ENCODE measurements at places on chromosomes 2 and 18.

- no peaks in the 10 kb centered on the region for H3K4me1 ChIP-seq
- no peak overlapping the region for H3K27ac ChIP-seq
- H3K27me3 ChIP-seq = no peaks in the 10 kb centered on the region
- H3K36me3 ChIP-seq = no peaks in the 10 kb centered on the region
- no peak for DNase-seq
- no peak overlapping the region for H3K4me3 ChIP-seq
These were observed 36.7 kb downstream of the GULP1 start for GRCh38 chr2:188328419-188328818.

DNA sequence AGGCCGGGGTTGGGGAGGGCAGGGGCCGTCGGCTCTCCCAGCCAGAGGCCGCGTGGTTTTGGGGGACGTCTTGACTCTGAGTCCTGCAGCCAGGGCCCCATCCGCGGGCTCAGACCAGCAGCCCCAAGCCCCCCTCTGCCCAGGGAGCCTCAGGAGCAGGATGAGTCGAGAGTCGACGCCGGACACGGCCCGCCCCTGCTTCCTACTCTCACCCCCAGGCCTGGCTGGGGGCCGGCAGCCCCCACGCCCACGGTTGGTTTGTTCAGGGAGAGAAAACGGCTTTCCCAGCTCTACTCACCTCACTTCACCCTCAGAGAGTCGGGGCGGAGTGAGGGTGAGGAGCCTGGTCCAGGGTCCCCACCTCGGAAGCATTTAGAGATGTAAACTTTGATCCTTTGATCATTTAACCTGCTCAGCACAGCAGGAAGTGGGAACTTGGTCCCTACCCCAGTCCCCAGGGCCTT is 6.9 kb downstream of the SNORC start:
- no peak overlapping the region for H3K27ac ChIP-seq
- peak overlapping the region; percentile 67 for H3K4me3 ChIP-seq
- no peak for DNase-seq
- peaks cover 18% of the 10 kb centered on the region for H3K4me1 ChIP-seq
- peaks cover 22% of the 10 kb centered on the region for H3K27me3 ChIP-seq

DNA sequence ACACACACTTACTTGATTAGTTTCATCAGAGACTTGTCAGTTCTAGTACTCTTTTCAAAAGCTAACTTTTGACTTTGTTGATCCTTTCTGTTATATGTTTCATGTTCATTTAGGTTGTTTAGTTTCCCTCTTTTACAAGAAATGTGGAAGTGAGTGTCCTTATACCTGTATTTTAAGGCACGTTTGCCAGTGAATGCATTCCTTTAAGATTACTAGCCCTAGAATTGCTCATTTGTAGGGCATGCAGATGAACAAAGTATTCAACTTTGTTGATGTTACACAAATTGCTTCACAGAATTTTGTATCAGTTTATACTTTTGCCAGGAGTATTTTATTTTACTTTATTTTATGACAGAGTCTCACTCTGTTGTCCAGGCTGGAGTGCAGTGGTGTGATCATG is 6.3 kb downstream of the IL1RL2 start:
- DNase-seq = no peak
- H3K27me3 ChIP-seq = no peaks in the 10 kb centered on the region
- no peak overlapping the region for H3K27ac ChIP-seq
- H3K4me1 ChIP-seq = peaks cover 2% of the 10 kb centered on the region
- no peaks in the 10 kb centered on the region for H3K36me3 ChIP-seq
- H3K4me3 ChIP-seq = no peak overlapping the region

DNA sequence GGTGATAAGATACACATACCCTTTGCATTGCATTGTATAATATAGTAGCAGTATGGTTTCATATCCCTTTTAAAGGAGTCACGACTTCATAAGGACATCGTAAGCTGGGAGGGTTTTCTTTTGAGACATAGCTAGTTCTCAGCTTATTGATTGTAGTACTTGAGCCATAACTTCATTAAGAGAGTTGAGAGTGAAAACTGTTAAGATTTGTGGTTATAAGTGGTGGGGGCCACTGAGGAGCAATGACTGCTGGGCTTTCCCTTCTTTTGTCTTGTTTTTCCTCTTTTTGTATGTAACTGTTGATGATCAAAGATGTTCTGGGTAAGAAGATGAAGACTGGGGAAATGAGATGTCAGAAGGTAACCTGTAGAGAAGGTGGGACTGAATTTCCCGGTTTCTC is 11.0 kb downstream of the EIF5B start:
- no peaks in the 10 kb centered on the region for H3K36me3 ChIP-seq
- peaks cover 1% of the 10 kb centered on the region for H3K4me1 ChIP-seq
- no peak overlapping the region for H3K4me3 ChIP-seq
- no peaks in the 10 kb centered on the region for H3K27me3 ChIP-seq

GRCh38 chr18:50859793-50860555 is 18.9 kb upstream of the ME2 start:
- H3K36me3 ChIP-seq = no peaks in the 10 kb centered on the region
- no peak overlapping the region for H3K27ac ChIP-seq
- peaks cover 9% of the 10 kb centered on the region for H3K27me3 ChIP-seq
- no peaks in the 10 kb centered on the region for H3K4me1 ChIP-seq

- no peak for DNase-seq
- no peaks in the 10 kb centered on the region for H3K36me3 ChIP-seq
- H3K4me3 ChIP-seq = no peak overlapping the region
- peaks cover 51% of the 10 kb centered on the region for H3K27me3 ChIP-seq
- H3K4me1 ChIP-seq = no peaks in the 10 kb centered on the region
These were observed 21.4 kb upstream of the LTBP1 start for GRCh38 chr2:32925283-32925815.

DNA sequence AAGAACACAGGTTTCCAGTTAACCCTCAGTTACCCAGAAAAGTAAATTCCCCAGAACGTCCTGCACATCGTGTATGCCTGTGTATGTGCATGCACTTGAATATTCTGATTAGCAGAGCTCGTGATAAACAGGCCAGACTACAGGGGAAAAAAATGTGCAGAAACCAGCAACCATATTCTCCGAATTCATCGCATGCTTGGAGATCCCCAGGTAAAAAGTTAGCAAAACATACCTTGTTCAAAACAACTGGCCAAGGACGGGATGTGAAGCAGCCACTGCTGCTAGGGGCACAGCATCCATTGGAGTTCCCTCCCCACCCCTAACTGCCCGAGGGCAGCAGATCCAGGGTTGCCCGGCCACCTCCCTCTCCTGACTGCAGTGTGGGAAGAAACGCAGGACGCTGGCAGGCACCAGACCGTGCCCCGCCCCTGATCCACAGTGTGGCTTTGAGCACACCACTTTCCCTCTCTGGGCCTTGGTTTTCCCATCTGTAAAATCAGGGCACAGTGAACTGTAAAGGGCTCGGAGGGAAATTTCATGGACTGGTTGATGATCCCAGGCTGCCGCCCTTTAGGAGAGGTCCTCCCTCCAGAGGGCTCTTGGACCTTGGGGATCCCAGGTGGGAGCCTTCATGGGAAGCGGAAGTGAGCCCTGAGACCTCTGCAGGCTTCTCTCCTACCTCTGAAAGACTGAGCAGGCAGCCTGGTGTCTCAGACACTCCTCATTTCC is 11.9 kb upstream of the ARID5A start:
- H3K27me3 ChIP-seq = peaks cover 33% of the 10 kb centered on the region
- H3K36me3 ChIP-seq = no peaks in the 10 kb centered on the region
- H3K4me3 ChIP-seq = no peak overlapping the region
- no peak for DNase-seq
- H3K4me1 ChIP-seq = peaks cover 11% of the 10 kb centered on the region
- H3K27ac ChIP-seq = no peak overlapping the region

- H3K27me3 ChIP-seq = peaks cover 6% of the 10 kb centered on the region
- no peak overlapping the region for H3K27ac ChIP-seq
- peak overlapping the region; percentile 68 for H3K4me3 ChIP-seq
- no peaks in the 10 kb centered on the region for H3K4me1 ChIP-seq
- DNase-seq = no peak
- no peaks in the 10 kb centered on the region for H3K36me3 ChIP-seq
These were observed 141.9 kb downstream of the SLC4A3 start for GRCh38 chr2:219769090-219769910.

- no peak overlapping the region for H3K27ac ChIP-seq
- H3K4me1 ChIP-seq = peaks cover 1% of the 10 kb centered on the region
- H3K36me3 ChIP-seq = no peaks in the 10 kb centered on the region
- peaks cover 5% of the 10 kb centered on the region for H3K27me3 ChIP-seq
- peak; percentile 36 for DNase-seq
- H3K4me3 ChIP-seq = no peak overlapping the region
These were observed 149.7 kb upstream of the ZNF236 start for GRCh38 chr18:76672627-76673026.

DNA sequence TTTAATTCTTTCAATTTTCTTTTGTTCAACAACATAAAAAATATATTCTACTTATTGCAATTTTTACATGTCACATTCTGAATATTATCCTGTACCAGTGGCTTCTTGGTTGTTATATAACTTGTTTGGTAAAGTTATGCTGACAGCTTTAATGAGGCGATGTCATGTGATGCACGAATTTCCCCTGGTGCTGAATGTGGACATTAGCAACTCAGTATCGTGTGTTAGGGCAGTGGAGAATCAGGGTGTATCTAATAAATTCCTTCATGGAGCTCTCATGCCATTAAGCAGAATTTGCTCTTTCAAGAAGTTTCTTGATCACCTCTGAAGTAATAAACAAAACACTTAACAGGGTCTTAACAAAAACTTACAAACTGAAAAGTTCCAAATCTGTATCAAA is 99.6 kb upstream of the DNMT3A start:
- H3K4me1 ChIP-seq = no peaks in the 10 kb centered on the region
- no peak for DNase-seq
- H3K4me3 ChIP-seq = no peak overlapping the region
- no peaks in the 10 kb centered on the region for H3K27me3 ChIP-seq
- no peak overlapping the region for H3K27ac ChIP-seq

GRCh38 chr2:105775809-105776559 is 31.3 kb downstream of the NCK2 start:
- H3K27me3 ChIP-seq = no peaks in the 10 kb centered on the region
- H3K27ac ChIP-seq = no peak overlapping the region
- H3K36me3 ChIP-seq = no peaks in the 10 kb centered on the region
- no peak overlapping the region for H3K4me3 ChIP-seq

DNA sequence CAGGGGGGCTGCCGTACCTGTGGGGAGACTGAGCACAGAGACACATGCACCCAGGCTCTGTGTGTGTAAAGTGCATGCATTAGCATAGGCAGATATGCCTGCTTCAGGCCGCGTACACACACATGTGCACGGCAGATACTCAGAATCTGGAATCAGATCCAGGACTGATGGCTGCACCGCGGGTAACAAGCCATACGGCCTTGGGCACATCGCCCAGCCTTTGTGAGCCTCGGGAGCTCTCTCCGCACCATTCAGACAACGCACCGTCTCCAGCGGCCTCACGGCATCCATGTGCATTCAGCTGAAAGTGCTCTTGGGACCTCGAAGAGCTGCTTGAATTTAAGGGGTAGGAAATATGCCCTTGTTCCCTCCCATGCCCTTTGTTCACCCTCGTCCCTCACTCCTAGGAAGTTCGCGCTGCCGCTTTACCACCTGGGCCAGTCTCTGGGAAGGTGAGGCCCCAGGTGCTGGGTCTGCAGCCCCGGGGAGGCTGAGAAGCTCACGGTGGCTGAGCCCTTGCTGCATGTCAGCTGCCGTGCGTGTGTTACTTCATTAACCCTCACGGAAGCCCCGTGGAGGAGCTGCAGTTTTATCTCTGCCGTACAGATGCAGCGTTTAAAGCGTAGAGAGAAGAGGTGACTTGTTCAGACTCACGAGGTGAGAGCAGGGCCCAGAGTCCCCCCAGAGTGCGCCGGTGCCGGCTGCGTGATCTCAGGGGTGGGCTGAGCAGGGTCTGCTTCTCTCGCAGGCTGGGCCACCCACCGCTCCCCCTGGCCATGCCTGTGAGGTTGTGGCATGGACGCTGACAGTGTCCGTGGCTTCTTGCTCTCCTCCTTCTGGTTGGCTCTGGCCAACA is 377.7 kb upstream of the MYT1L start:
- H3K36me3 ChIP-seq = no peaks in the 10 kb centered on the region
- no peak overlapping the region for H3K4me3 ChIP-seq
- H3K27me3 ChIP-seq = no peaks in the 10 kb centered on the region
- no peak for DNase-seq
- no peaks in the 10 kb centered on the region for H3K4me1 ChIP-seq
- no peak overlapping the region for H3K27ac ChIP-seq

GRCh38 chr2:76625101-76625500 is 897.1 kb downstream of the LRRTM4 start:
- H3K4me1 ChIP-seq = no peaks in the 10 kb centered on the region
- H3K27me3 ChIP-seq = no peaks in the 10 kb centered on the region
- H3K4me3 ChIP-seq = no peak overlapping the region
- no peak for DNase-seq

DNA sequence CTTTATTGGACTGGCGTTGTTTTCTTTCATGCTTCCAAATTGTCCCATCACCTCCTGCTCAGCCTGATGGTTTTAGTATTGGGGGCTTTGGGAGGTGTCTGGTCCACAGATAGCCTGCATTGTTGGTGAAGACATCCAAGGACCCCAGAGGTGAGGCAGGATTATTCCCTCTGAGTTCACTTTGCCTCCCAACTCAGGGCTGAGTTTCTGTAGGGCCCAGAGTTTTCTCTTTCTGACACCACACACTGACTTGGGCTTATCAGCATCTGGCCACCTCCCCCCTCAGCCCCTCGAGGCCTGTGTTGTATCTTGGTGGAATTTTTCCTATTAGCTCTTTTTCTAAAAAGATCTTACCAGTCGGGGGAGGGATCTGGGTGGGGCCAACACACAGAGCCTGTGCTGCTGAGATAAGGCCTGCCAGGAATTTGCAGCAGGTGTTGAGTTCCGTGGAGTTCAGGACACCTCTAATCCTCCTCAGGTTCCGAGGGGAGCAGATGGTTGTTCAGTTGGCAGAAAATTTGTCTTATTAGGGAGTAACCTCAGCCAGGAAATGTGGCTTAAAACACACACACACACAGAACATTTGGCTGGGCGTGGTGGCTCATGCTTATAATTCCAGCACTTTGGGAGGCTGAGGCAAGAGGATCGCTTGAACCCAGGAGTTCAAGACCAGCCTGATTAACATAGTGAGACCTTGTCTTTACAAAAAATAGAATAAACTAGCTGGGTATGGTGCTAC is 7.3 kb downstream of the EMILIN2 start:
- no peak overlapping the region for H3K27ac ChIP-seq
- peaks cover 2% of the 10 kb centered on the region for H3K4me1 ChIP-seq
- no peak for DNase-seq

- H3K4me3 ChIP-seq = no peak overlapping the region
- no peak overlapping the region for H3K27ac ChIP-seq
- peak; percentile 58 for DNase-seq
- no peaks in the 10 kb centered on the region for H3K4me1 ChIP-seq
These were observed 68.3 kb upstream of the RND3 start for GRCh38 chr2:150555611-150556356.

All from mesenchymal stem cell (in vitro differentiated cells and primary cell).